ENCODE measurements at places on chromosomes 1 and 21.

DNA sequence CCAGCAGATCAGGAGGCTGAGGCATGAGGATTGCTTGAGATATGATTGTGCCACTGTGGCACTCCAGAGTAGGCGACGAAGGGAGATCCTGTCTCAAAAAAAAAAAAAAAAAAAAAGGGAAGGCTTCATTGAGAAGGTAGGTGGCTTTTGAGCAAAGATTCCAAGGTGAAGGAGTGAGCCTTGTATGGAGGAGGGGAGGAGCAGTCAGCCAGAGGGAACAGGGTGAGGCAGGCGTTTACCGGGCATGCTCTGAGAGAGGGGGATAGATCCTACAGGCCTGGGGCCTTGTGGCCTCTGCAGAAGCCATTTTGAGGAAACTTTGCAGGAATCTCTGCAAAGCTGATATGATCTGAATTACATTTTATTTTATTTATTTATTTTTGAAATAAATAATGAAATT is 5.1 kb upstream of the HDAC1 start:
- no peak for DNase-seq

DNA sequence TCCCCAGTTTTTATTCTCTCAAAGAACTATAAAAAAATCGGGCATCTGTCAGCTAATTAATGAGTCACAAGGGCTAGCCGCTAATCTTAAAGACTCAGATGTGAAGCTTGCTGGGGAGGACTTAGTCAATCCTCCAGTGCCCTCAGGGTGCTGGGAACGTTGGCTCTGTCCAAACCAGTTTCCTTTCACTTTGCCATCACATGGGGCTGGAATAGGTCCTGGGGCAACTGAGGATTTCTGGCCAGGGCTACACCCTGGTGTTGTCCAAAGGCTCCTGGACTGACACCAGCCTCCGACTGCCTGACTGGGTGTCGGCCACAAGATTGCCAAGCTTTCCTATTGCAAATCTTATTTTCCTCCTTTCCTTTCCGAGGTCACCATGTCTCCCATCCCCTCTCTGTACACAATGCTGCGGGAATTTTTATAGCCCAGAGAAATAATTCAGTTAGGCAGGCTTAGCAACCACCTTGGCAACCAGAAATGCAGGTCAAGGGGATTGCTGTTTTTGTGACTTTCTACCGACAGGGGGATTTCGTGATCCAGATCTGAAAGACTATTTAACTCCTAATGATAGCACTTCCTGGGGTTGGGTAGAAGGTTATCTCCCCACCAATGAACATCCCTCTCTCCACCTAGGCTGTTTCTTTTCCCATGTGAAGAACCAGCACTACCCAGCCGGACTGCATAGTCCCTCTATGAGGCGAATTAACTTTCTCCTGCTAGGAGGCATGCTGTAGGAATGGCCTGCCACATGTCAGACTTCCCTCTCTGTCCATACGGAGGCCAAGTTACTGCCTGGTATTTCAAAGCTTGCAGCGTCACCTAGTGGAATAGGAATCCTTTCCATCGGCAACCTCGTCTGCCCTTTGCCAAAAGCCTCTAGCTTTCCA is 29.9 kb upstream of the CTBS start:
- DNase-seq = peak; percentile 83

DNA sequence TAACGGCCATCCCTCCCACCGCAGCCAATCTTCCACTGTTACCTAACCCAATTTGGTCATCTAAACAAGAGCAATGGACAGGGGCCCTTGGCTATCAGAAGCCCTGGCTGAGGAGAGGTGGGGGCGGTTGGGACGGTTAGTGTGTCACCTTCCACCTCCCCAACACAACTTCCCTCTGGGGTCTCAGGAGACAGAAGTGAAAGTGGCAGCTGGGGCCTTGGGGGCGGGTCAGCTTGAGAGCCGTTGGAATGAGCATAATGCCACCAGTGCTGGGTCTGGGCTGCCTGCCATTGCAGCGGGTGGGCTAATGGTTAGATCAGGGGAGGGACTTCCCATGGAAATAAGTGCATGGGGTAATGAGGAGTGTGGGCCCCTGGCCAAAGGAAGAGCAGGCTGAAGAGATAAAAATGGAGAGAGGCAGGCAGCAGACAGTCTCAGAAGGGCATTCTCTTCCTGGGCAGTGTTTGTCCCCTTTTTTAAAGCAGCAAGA is 7.9 kb downstream of the MEF2D start:
- peak; percentile 67 for DNase-seq

DNA sequence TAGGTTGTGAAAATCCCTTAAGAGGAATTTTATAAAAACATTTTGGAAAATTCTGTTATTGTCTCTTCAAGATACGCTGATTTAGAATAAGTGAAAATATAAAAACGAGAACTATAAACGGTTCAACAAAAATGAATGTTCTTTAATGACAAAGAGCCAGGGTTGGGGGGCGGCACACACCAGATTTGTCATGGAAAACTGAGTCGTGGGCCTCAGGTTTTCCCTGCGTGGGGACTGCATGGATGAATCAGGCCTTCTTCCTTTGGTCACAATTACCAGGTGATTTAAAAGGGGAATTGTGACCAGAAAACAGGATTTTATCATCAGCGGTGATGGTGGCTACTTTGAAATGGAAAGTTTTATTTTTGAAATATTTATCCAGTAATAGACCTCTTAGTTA is 8.6 kb downstream of the LHX4 start:
- no peak for DNase-seq

DNA sequence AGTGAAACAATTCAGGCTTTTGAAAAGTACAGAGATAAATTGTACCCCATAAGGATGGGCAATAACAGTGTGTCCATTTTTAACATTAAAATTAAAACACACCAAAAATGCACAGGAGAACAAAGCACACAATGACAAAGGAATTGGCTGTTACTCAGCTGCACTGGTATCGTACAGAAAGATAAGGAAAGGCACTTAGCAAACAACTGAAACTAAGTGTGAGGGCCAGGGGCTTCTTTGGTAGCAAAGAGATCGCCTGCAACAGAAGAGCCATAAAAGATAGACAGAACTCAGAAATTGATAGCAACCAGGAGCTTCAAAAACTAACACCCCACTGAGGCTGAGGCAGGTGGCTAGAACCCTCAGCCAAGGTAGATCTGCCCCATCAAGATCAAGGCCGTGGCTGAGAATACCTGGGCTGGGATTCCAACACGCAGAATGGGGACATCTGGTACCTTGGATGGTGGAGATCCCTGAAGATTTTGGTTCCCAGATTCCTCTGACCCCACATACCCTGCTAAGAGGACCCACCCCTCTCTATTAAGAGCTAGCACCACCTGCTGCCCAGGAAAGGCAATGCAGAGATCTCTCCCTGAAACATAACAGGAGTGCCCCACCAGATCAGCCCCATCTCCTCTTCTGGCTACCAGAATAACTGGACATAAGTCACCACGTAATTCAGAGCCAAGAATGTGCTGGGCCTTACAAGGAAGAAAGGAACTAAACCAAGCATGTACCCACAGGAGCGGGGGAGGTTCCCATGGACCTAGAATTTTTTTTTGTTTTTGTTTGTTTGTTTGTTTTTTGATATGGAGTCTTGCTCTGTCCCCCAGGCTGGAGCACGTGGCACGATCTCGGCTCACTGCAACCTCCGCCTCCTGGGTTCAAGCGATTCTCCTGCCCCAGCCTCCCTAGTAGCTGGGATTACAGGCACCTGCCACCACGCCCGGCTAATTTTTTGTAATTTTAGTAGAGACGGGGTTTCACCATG is 16.2 kb downstream of the PLEKHO1 start:
- peak; percentile 91 for DNase-seq

Measured in NCI-H82 (cell line).